Caco-2 (cell line): ENCODE measurements at places on chromosomes 3 and 15. TPM values are rescaled to one million over a fixed set of nuclear protein-coding genes. Genes with fewer than 3 reads are reported as not detected.

GRCh38 chr3:120170223-120170622 lies 76.0 kb upstream of the GSK3B start:
- H3K27me3 ChIP-seq, result no peaks in the 10 kb centered on the region
- H3K4me1 ChIP-seq, result no peaks in the 10 kb centered on the region
- no peak overlapping the region for H3K27ac ChIP-seq
- H3K36me3 ChIP-seq, result no peaks in the 10 kb centered on the region
- no peak for DNase-seq

Gene FBXL22
- 0.97 TPM in 1 of 2 replicates, not detected in the other for total RNA-seq

DNA sequence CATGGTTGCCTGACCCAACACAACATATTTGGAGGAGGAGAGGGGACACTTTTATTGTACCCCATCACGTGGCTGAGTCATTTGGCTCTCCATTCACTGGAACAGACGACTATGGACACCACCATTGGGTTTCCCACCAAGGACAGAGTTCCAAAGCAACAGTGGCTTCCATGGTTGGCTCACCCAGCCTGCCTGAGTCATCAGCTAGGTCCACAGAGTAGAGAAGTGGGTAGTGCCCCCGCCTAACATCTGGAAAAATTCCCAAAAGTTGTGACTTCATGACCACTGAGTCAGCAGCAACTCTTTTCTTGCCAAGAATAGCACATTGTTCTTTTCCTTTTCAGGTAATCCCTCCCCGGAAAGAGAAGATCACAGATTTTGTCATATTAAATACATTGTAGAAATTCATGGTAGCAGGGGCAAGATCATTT lies 3.0 kb upstream of the PPP1R2 start:
- no peak for DNase-seq
- no peak overlapping the region for H3K4me3 ChIP-seq
- H3K27me3 ChIP-seq, result no peaks in the 10 kb centered on the region
- peak overlapping the region; percentile 90 for H3K27ac ChIP-seq

DNA sequence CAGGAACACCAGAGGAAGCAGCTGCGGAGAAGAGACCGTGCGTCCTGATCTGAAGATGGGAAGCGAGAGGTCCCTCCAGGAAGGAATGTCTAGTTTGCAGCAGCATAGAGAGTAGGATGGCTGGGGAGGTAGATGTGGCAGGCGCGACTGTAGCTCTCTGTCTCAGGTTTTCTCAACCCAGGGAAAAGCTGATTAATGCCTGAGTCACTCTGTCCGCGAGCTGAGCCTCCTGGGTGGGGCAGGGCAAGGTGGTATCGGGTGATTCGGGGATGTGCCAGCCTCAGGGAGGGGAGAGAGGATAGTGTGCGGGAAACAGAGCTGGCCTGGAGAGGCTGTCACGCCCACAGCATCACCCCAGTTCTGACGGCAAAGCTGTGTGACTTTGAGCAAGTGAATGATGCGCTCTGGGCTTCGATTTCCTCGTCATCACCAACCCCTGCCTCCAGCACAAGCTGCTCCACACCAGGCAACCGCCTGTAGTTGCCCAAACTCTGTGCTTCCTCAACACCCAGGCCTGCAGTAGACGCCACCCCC lies 28.4 kb downstream of the CPN2 start:
- peaks cover 49% of the 10 kb centered on the region for H3K4me1 ChIP-seq
- H3K4me3 ChIP-seq, result peak overlapping the region; percentile 4; the same call in 1 of the 2 replicates
- H3K27ac ChIP-seq, result no peak overlapping the region
- no peaks in the 10 kb centered on the region for H3K27me3 ChIP-seq
- DNase-seq, result peak; percentile 25

DNA sequence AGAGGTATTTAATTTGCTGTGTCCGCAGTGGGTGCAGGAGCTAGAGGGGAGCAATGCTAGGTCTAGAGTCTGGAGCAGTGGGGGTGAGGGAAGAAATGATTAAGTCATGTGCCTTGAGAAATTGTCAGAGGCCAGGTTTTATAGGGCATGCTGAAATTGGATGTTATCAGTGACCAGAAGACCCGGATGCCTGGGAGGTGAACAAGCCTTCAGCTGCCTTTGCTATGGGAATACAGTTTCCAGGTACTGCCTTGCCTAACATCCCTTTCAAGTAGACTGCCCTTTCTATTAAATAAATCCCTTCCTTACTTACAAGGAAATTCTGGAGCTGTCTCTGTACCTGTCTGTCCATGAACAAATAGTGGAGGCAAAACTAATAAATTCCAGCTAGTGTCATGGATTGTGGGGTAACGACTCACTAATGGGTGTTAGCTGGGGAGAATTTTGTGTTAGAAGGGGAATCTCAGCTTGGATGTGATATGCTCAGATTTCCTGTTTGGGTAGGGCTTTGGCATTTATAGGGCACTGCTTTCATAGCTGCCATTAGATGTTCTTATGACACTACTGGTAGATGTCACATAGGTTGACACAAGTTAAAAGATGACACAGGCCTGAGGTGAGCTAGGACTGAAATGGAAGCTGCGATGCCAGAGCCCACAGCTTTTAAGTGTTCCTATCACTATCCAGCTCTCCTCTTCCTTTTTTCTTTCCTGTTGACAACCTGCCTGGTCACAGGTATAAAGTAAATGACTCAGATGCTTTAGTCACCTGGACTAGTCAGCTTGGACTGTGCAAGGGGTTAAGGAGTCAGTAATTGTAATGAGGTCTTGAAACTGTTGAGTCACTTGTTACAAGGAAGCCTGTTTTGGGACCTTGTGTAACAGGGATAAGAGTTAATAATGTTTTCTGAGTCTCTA lies 21.3 kb downstream of the CHD2 start:
- no peak overlapping the region for H3K4me3 ChIP-seq
- no peaks in the 10 kb centered on the region for H3K27me3 ChIP-seq
- no peaks in the 10 kb centered on the region for H3K36me3 ChIP-seq
- DNase-seq, result no peak

Gene RHCG
- not detected in 2 replicates for total RNA-seq
